Stimulated activated CD8-positive, alpha-beta memory T cell treated with anti-CD3 and anti-CD28 coated beads, Interleukin-12 subunit alpha, Interleukin-12 subunit beta, amount 100 ng/mL, for 4 hours (primary cell): ENCODE measurements at places on chromosomes 3 and 15.

GRCh38 chr3:159902546-159903314 is 85.9 kb upstream of the IL12A start:
- DNase-seq, result no peak

- no peak for DNase-seq
Measured at GRCh38 chr3:191378142-191378812, 48.0 kb upstream of the UTS2B start.

DNA sequence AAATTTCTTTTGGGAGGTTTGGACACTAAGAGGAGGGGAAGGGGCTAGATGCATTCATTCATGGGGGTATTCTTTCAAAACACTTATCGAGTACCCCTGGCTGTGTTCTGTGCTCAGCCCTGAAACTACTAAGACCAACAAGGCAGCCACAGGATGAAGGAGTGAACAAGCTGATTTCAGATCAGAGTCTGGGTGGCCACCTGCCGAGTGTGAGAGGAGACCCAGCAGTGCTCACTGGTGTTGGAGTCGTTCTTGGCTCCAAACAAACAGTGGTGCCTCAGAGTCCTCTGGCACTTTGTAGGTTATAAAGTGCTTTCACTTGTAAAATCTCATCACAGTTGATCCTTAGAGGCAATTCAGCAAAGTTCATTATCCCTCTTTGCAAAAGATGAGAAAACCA is 48.8 kb upstream of the CMTM8 start:
- DNase-seq, result no peak

DNA sequence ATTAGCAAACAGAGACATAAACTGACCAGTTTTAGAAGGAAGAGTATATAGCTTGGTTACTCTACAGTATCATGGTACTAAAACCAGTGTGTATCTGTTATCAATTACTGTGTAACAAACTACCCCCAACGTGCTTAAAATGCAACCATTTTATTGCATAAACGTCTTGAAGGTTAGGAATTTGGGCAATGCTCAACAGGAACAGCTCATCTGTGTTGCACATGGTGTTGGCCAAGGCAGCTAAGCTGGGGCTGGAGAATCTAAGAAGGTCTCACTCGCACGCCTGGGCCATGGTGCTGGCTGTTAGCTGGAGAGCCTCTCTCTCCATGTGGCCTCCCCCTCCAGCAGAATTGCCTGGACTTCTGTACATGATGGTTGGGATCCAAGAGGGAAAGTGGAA is 81.2 kb upstream of the THBS1 start:
- no peak for DNase-seq
